ENCODE measurements at places on chromosomes 16 and 17. TPM values are rescaled to one million over a fixed set of nuclear protein-coding genes. Genes with fewer than 3 reads are reported as not detected.
A peak's percentile ranks its signal among the peaks of the same experiment; 100 is the strongest.

GRCh38 chr16:56918467-56919012, 13.4 kb upstream of the HERPUD1 start:
- DNase-seq = no peak

DNA sequence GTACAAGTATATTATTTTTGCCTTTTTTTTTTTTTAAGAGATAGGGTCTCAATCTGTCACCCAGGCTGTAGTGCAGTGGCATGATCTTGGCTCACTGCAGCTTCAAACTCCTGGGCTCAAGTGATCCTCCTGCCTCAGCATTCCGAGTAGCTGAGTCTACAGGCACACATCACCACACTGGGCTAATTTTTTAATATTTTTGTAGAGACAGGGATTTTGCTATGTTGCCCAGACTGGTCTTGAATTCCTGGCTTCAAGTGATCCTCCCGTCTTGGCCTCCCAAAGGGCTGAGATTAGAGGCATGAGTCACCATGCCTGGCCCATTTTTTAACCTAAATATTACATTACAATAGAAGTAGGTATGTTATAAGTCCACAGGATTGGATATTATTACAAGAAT, 3.2 kb downstream of the TERB1 start:
- peak; percentile 5 for DNase-seq

DNA sequence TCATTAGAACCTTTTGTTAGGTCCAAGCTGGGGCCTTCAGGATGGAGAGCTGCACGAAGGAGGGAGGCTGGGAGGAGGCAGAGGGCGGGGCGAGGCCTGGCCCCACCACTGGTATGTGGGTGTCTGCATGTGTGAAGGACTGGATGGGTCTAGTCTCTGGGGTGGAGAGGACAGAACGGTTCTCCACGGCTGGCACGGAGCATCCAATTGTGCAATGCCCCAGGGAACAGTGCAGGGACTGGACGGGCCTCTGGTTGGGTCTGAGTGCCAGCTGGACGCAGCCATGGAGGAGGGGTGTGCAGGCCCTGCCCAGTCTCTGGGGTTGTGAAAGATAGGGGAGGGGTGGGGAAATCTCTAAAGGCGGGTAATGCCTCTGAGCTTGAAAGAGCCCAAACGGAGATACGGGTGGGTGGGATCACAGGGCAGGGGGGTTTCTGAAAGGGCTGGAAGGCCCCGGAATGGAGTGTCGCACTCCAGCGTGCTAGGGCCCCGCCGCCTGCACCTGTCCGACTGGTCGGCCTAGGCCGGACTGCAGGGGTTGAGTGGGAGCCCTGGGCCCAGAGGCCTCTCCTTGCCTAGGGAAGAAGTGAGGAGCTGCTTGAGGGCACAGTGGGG, 1.6 kb downstream of the PPL start:
- peak; percentile 78 for DNase-seq

Gene EPOP
- 2.6 TPM for total RNA-seq

GRCh38 chr17:69567130-69567529, 152.6 kb downstream of the MAP2K6 start:
- DNase-seq = peak; percentile 21

DNA sequence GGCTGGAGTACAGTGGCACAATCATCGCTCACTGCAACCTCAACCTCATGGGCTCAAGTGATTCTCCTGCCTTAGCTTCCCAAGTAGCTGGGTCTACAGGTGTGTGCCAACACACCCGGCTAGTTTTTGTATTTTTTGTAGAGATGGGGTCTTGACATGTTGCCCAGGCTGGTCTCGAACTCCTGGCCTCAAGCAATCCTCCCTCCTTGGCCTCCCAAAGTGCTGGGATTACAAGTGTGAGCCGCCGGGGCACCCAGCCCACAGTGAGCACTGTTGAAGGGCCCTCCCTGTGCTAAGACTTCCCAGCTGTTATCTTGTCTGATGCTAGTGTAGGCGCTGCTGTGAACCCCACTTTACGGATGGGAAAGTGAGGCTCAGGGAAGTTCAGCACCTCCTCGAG, 8.0 kb downstream of the CASKIN1 start:
- no peak for DNase-seq

Gene CRHR1
- not detected for total RNA-seq

All from LHCN-M2 (cell line).